ENCODE measurements at places on chromosomes 16 and 17.

DNA sequence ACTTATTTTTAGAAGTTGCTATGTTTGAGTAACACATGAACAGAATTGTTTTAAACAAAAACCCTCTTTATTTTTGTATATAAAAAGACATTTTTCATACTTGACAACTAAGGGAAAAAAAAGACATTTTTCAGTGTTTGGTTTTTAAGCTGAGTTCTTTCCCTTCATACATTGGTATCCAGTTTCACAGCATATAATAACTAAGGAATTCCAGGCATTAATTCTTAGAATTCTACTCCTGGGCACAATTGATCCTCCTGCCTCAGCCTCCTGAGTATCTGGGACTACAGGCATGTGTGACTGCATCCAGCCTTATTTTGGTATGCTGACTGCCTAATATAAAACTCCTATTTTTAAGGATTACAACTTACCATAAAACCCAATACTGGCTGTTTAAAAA, 8.4 kb downstream of the FBXO47 start:
- DNase-seq: no peak

DNA sequence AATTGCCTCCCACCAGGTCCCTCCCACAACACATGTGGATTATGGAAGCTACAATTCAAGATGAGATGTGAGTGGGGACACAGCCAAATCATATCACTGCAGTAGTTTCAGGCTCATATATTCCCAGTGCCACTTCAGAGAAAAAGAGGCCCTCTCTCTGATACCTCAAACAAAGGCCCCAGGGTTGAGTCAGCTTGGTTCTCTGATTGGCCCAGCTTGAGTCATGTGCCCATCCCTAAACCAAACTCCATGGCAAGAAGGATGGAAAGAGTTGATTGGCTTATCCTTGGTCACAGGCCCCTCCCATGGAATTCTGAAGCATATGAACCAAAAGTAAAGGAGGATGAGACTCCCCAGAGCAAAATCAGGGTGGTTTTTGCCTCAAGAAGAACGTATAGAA, 75.9 kb upstream of the IRX6 start:
- DNase-seq: no peak

DNA sequence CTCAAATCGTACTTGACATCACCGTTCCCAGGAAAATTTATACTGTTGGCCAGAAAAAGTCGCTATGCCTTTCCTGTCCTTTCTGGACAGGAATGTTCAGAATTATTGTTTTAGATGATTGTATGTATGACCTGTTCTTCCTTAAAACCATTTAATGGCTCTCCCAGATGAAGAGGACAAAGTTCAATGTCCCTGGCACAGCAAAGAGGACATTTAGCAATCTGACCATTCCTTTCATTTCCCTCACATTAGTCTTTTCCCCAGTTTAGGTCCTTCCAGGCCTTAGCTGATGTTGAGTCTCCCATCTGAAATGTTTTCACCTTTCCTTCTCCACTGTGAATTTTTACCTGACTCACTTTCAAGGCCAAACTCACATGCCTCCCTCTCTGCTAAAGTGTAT, 938.9 kb downstream of the CDH11 start:
- DNase-seq: no peak

DNA sequence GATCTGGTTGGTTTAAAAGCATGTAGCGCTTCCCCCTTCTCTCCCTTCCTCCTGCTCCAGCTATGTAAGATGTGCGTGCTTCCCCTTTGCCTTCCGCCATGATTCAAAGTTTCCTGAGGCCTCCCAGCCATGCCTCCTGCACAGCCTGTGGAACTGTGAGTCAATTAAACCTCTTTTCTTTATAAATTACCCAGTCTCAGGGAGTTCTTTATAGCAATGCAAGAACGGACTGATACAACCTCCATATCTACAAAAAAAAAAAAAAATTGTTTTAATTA, 16.6 kb upstream of the PDXDC1 start:
- no peak for DNase-seq

GRCh38 chr17:68601565-68602288, 560 bp upstream of the FAM20A start:
- DNase-seq: no peak

DNA sequence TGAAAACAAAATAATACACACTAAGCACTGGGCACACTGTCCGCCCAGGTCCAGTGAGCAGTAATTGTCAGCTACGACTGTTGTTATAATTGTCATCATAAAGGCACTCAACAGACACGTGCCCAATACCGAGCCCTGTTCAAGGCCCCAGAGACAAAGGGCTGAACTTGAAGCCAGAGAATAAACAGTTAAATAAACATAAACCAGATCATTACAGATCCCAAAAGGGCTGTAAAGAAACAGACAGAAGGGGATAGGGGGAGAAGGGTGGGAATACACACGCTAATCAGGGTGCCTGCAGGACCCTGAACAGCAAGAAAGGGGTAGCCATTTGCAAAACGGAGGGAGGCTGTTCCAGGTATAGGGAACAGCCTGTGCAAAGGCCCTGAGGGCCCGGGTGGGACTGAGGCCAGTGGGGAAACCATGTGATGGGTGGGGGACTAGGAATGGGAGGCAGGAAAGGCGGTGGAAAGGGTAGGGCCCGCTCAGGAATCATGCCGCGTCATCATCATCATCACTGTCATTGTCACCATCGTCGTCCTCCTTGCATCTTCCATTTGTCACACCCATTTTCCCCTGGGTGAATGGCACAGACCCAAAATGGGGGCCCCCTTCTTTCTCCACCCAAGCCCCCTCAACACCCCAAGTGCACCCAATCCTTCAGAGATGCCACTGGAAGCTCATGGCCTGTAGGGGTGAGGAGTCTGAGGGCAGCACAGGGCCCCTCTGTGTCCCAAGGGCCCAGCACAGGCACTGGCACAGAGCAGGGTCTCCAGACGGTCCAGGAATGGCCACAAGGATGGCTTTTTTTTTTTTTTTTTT, 6.3 kb downstream of the CARHSP1 start:
- no peak for DNase-seq

GRCh38 chr16:17777408-17777863, 306.7 kb upstream of the XYLT1 start:
- peak; percentile 33 for DNase-seq

DNA sequence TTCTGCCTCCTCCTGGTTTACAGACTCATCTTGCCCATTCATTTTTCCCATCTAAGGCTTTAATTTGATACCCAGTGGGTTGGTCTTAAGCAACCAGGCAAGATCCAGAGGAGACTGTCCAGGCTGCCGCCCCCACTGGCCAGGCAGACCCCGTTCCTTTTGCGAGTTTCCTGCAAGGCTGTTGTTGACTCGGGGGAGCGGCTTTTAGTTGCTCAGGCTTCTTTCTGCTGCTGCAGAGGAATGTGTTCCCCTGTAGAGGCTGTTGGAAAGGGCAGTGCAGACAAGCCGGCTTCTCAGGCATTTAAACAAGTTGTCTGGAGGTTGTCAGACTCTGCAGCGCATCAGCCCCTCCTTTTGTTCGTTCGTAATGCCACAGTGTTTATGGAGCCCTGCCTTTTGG, 231.2 kb downstream of the PRKCA start:
- DNase-seq: no peak

DNA sequence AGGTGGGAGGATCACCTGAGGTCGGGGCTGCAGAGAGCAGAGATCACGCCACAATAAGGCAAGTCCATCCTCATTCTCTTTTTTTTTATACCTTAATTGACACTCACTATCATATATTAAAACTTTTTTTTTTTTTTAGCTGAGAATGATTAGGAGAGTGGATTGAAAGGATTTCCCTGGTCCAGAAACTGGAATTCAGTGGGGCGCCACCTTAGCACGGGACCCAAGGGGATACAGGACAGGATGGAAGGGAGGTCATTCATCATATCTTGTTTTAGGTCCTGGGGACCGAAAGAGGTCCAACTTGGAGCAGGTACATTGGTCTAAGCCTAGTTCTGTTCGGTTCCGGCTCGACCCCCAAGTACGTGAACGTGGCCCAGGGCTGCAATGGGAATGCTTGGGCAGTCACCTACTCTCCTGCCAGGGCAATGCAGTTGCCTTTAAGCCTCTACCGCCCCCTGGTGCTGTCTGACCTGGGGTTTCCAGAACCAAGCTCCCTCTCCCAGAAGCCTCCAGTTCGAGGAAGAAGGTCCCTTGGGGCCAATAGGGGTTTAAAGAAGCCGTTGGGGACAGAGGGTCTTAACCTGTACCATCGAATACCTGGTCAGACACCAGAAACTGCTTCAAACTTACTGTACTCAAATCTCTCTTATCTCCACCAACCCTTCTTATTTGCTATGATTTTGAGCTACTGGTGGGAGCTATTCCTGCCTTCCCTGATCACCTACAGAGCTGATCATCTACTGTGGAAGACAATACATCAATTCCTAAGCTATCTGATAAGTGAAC, 19.9 kb upstream of the GPATCH8 start:
- DNase-seq: no peak

All from T1000 (cell line).